Stimulated activated CD8-positive, alpha-beta memory T cell treated with anti-CD3 and anti-CD28 coated beads, Interleukin-15, amount 100 ng/mL, for 48 hours (primary cell): ENCODE measurements at places on chromosomes 16 and 17.

- no peak for DNase-seq
Observed at GRCh38 chr17:14712611-14713021, 411.7 kb downstream of the HS3ST3B1 start.

GRCh38 chr17:71192848-71193247, 928.0 kb upstream of the SOX9 start:
- no peak for DNase-seq

DNA sequence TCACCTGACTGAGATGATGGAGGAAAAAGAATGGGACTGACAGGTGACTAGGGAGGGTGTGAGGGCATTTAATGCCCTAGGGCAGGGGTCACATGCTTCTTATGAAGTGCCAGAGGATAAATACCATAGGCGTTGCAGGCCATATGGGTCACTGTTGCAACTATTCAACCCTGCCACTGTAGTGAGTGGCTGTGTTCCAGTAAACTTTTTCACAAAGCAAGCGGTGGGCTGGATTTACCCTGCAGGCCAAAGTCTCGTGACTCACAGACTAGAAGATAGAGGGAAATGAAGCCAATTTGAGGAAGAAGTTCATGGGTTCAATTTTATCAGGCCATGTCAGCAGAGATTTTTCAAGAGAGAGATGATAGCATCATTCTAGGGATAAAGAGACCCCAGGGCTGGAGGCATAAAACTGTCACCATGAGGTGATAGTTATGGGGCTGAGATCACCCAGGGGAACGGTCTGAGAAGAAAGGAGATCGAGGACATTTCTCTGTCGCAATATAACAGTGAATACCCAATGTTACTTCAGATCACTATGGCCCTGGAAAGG, 8.6 kb downstream of the ARHGAP17 start:
- DNase-seq = no peak

- no peak for DNase-seq
Observed at GRCh38 chr16:11670171-11671131, 2.2 kb downstream of the SNN start.

- no peak for DNase-seq
Observed at GRCh38 chr16:54062361-54063278, 224.0 kb downstream of the IRX3 start.

GRCh38 chr17:31582151-31582907, 190.9 kb downstream of the RAB11FIP4 start:
- DNase-seq = no peak

GRCh38 chr17:55210292-55210691, 54.5 kb upstream of the HLF start:
- DNase-seq = no peak

- no peak for DNase-seq
Observed at GRCh38 chr17:53217311-53217710, 605.4 kb upstream of the KIF2B start.

DNA sequence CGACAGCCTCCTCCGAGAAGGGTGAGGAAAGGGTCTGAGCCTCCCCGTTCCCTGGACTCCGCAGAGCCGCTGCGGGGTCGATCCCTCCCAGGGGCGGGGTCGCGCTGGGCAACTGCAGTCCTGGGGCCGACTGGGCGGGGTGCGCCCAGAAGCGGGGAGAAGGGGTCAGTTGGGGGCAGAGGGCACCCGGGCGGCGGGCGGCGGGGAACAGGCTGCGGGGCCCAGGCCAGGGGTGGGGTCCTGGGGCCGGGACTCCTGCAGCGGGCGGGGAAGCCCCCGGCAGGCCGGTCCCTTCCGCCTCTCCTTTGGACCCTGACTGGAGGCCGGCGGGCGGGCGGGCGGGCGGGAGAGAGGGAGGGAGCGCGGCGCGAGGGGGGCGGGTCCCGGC, 352 bp downstream of the GGNBP2 start:
- DNase-seq = no peak

- no peak for DNase-seq
Observed at GRCh38 chr16:9092282-9092977, 986 bp downstream of the HAPSTR1 start.

GRCh38 chr17:77772461-77772897, 186.0 kb upstream of the TNRC6C start:
- peak; percentile 32 for DNase-seq

GRCh38 chr16:55301385-55302008, 22.5 kb upstream of the IRX6 start:
- no peak for DNase-seq

DNA sequence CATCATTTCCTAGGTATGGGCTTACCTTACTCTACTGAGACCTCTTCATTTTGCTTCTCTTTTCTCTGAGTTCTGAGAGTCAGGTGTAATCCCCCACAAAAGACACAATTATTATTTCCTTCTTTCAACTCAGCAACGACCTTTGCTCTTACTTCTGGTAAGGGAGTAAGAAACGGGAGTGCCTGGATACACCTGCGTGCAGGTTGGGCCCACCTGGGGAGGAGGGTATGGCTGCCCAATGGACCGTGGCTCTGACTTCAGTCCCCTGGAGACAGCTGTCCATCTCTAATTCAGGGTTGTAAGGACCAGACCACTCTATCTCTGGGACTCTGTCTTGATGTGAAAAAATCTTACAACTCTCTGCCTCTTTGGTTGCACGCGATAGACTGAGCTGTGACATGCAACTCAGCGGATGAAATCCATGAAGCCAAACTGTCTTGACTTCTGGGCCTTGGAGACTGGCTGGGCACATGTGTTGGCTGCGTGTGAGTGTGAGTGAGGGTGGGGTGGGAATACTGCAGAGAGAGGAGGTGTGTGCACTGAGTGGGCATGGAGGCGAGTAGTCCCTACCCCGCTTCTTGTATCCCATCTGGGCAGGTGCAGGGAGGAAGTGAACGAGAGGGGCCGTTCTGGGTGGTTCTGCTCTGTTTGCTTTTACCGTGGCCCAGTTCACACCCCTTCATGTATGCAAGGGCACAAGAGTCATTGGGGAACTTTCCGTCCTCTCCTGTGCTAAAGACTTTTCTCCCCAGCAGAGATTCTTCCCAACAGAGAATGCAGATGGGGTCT, 1.2 kb downstream of the TMEM238L start:
- DNase-seq = no peak

- no peak for DNase-seq
Observed at GRCh38 chr17:39787743-39788484, 50.2 kb downstream of the GRB7 start.

DNA sequence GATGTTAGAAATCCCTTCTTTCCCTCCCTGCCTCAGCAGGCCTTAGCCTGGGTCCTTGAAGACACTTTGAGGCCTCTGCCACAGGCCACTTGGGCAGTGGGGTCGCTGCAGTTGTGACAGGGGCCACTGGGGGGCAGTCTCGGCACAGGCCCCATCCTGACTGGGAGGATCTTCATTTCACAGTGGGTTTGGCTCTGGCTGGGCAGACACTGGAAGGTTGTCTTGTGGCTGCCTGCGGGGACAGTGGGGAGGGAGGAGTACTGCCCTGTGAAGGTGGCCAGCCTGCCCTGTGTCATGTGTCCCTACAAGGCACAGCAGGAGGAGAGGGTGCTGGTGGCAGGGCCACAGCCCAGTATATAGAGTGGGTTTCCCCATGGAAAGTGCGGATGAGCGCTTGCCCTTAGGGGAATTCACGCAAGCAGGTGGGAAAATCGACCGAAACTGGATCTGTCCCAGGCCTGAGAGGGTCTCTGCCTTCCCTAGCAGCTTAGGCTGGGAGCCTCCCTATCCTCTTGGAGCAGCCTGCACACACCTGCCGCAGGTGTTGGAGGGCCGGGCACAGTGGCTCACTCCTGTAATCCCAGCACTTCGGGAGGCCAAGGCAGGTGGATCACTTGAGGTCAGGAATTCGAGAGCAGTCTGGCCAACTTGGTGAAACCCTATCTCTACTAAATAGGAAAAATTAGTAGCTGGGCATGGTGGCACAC, 28.8 kb downstream of the GINS2 start:
- DNase-seq = peak; percentile 43

- DNase-seq = peak; percentile 29
Observed at GRCh38 chr16:82639666-82640336, 13.0 kb downstream of the CDH13 start.

DNA sequence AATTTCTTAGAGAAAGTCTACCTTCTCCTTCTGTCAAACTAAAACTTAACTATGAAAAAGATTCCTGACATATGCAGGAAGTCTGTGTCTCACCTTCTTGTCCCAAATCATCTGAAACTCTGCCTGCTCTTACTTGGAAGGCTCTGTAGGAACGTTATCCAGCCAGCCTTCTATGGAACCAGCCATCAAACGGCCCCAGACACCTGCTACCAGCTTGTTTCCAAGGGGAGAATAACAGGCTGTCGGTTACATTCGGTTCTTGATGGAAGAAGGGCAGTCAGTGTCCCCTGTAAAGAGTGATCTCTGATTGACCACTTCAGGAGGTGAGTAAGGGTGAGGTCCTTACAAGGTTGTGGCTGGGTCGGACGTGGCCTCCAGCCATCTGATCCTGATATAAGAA, 1.7 kb downstream of the ADAMTS18 start:
- no peak for DNase-seq

- no peak for DNase-seq
Observed at GRCh38 chr16:35574011-35574410, 2114.6 kb downstream of the TP53TG3F start.

- DNase-seq = no peak
Observed at GRCh38 chr17:246226-246625, 64.8 kb upstream of the DOC2B start.

GRCh38 chr16:1809281-1809801, 15.8 kb upstream of the IGFALS start:
- no peak for DNase-seq

- DNase-seq = no peak
Observed at GRCh38 chr17:75511610-75512575, 3.4 kb downstream of the CASKIN2 start.

GRCh38 chr16:74309789-74310781, 13.5 kb downstream of the PSMD7 start:
- DNase-seq = no peak

DNA sequence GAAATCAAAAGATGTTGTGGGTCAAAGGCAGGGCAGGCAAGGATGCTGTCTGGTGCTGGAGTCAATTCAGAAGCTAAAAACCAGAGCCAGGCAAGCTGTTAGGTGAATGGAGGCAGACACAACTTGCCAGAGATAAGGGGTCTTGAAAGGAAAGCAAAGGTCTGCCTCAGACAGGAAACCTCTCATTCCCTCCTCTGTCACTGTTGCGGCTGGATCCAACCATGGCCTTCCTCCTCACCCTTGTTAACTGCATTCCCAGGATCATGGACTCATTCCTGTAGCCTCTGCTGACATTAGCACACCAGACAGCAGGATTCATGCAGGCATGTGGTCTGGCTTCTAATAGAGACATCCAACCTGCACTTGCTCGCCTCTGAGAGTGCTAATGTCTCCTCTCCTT, 186.7 kb upstream of the HS3ST3A1 start:
- DNase-seq = no peak

DNA sequence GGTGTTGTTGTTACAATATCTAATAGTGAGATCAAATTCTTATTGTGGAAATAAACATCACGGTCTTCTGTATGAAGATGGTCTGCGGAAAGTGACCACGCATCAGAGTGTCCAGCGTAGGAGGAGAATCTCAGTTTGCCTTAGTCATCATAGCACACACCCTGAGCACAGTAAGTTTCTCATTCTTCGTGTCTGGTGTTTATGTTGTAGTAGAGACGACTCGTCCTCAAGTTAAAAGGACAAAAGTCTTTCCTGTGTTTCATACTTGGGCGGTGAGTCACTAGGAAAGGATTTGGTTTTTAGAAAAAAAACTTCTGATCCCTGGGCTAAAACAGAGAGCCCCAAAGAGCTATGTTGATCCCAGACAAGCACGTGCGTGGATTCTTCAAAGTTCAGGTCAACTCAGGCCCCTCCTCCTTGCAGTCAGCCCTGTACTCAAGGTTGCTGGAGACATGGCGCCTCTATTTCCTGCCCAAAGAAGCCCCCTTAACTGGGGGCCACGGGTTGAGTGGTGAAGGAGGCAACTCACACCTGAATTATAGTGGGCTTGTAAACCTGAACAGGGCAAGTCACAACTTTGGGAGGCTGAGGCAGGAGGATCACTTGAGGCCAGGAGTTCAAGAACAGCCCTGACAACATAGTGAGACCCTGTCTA, 170.4 kb downstream of the ZFHX3 start:
- no peak for DNase-seq

DNA sequence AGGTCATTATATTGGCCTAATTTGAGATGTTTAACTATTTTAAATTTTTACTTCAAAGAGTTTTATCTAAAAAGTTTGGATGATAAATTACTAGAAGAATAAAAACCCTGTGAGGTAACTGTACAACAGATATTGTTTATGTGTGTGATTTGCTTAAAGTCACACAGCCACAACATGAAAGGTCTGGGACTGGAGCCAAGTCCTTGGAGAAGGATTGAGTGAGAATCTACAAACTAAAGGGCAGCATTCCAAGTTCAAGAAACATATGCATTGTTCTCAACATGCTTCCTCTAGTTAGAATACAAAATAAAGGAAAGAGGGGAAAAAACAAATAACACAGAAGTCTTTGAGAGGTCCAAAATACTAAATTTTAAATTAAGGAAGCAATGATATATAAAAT, 131.5 kb upstream of the MON1B start:
- DNase-seq = no peak

DNA sequence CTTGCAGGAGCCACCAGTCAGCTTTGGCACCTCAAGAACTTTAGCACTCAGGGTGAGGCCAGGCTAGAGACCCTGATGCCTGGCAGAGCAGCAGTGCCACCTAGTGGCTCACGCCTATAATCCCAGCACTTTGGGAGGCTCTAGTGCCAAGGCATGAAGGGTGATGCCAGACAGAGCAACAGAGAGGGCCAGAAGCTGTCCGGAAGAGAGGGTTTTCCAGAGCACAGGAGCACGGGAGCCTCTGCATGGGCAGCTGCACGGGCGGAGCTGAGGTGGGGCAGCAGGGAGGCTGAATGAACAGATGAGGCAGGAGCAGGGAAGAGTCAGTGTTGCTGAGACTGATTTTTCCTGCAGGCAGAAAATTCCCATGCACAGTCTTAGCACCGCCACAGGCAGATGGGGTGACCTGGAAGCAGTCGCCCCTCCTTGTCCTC, 38.9 kb downstream of the MYH3 start:
- DNase-seq = peak; percentile 39

DNA sequence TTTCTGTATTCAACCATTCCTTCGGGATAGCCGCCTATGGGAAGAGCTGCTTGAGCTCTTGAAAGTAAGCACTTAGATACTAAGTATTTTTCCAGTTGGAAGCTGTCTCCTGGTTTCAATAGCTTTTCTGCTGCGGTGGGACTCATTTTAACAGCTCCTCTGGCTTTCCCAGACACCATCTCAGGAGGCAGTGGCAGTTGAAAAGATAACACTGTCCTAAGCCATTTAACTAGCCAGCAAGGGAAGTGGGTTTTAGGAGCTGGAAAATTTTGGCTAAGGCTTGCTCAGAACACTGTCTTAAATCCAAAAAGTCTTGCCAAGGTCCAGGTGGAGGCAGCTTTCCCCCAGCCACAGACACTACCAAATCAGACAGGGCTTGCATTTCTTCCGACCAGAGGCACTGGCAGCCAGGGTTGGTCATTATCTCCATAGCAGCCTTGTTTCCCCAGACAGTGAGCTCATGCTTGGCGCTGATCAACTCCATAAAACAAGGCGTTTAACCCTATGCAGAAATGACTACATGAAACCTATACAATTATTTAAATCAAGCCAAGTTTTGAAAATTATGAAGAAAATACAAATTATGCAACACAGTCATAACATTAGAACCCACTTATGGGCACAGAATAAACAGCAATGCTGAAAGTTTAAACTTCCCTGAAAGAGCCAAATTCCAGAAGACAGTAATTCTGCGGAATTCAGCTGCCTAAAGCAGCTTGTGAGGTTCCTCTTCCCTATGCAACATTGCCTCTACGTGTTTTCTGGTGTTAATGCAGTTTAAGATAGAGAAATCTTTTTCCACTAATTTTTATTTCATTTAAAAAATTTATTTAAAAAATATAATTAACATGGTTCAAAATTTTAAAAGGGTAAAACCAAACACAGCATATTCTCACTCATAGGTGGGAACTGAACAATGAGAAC, 25.0 kb downstream of the GABARAPL2 start:
- DNase-seq = no peak
